ENCODE measurements at places on chromosomes 3 and 15.

DNA sequence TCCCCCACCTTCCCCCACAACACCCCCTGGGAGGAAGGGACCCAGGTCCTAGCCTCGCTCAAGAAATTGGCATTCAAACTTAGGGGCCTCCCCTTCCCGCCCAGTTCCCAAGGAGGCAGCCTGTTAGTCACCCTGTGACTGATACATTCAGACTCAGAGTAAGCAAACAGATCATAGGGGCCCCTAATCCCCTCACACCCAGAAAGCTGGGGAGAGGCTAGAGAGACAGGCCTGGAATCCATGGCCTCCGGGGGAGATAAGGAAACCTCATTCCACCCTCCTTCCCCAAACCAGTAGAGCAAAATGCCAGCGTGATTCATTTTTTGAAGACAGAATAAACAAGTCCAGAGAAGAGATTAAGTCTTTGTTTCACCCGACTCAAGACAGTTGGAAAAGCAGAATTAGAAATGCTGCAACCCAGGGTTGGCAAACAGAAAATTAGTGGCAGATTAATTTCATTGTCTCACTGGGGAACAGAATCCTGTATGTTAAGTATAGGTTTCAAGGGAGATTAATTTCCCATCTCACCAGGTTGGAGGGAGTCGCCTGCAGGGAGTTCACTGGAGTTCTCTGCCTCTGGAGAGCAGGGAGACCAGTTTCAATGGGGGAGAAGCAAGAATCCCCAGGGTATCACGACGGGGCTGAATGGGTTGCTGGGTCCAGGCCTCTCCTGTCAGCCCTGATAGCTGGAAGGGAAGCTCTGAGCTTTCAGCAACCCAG is 268.3 kb downstream of the UACA start:
- peak; percentile 89 for DNase-seq

- DNase-seq, result no peak
Observed at GRCh38 chr3:155872904-155873646, 2.6 kb downstream of the GMPS start.

DNA sequence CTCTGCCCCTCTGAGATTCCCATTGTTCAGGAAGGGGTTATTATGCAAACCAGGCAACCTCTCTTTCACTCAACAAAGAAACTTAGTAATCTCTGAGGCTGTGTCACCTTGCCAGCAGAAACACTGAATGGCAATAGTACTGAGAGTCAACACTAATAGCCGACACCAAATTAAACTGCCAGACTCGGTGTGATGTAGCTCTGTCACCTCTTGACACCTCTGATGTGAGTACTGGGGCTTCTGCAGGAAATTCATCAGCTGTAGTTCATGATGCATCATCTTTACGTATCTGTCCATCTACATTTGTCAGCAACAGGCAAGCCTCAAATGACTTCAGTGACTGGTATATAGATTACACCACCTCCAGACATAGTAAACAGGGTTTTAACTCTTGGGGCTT is 65.0 kb upstream of the ONECUT1 start:
- no peak for DNase-seq

- no peak for DNase-seq
Observed at GRCh38 chr3:17913359-17913758, 170.9 kb upstream of the TBC1D5 start.

DNA sequence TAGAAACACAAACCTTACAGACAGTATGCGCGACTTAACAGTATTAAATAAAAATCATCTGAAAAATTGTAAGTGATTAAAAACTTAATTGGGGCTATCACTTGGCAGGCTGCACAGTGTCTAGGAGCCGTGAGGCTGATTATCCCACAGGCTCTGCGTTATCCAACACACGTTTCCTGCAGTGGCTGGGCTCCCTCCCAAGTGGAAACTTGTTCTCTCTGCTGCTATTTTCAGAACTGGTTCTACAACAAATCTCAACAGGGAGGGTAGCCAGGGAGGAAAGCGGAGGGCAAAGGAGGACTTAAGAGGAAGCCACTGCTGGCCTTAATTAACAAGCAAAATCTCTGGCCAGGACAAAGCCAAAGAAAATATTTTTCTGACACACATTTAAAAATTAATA is 555.2 kb downstream of the MAGI1 start:
- DNase-seq, result no peak

- DNase-seq, result no peak
Observed at GRCh38 chr3:153889905-153890334, 231.3 kb upstream of the ARHGEF26 start.

DNA sequence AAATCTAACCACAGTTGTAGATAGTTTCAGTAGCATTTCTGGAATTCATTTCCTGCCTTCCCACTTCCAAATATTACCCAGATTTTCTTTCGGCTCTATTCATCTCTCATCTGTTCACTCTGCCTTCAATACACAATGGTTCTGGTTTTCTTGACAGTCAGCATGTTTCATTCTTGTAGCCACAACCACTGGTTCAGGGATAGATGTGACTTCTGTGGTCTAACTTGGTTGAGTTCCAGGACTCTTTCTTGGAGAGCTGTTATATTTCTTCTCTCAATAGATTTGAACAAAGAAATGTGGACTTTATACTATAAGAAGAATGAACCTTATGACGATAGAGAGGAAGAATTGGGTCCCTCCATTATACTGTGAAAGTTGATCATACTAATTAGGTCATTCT is 228.8 kb downstream of the NSUN3 start:
- no peak for DNase-seq

GRCh38 chr15:37031198-37031597 is 69.2 kb downstream of the MEIS2 start:
- peak; percentile 48 for DNase-seq

- DNase-seq, result no peak
Observed at GRCh38 chr3:100880072-100880471, 113.1 kb downstream of the ABI3BP start.

DNA sequence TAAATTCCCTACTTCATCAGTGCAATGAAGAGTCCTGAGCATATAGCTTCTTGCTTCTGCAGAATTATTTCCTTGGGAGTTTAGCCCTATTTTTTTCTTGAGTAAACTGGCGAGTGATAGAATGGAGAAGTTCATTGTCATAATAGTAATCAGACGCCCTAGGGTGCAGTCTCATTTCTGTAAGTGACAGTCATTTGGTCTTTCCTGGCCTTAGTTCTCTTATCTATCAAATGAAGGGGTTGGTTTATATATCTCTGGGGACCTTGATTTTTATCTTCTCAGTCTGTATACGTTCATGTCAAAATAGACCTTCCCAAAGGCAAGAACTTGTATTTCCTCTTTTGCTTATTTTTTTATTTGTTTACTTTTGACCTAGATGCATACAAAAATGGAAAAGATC is 9.9 kb upstream of the ALPK3 start:
- DNase-seq, result no peak

- no peak for DNase-seq
Observed at GRCh38 chr3:136836511-136837156, 17.7 kb downstream of the SLC35G2 start.

GRCh38 chr3:18420555-18420954 is 4.6 kb downstream of the SATB1 start:
- no peak for DNase-seq

DNA sequence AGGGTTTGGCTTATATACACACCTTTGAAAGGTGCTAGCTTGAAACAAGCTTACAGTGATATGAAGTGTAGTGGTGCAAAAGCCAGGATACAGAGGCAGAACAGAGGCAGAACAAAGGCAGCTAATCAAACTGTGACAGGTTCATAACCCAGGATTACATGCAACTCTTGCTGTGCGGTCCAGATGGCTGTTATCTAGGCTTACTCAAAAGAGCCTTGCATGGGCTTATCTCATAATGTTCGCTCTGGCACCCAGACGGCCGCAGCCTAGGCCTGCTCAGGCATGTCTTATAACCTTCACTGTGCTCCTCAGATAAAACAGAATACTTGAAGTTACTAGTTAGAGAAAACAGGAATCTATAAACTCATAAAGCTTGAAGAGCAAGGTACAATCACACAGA is 22.8 kb upstream of the NOX5 start:
- no peak for DNase-seq

DNA sequence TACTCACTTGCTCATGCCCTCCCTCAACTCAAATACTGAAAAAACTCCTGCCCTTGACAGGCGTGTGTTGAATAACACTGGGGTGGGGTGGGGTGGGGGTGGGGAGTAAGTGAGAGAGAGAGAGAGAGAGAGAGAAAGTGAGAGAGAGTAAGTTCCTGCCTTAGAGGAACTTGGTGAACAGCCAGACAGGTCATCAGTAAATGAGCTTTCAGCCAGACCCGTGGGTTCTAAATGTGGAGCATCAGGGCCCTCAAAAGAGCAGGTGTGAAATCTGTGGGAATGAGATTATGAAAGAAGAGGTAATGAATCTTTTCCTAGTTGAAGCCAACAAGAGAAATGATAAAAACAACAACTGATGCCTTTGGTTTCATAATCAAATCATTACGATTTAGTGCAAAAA is 134.4 kb upstream of the FAM3D start:
- DNase-seq, result no peak

- DNase-seq, result no peak
Observed at GRCh38 chr15:39936187-39936586, 2.3 kb downstream of the EIF2AK4 start.

- no peak for DNase-seq
Observed at GRCh38 chr3:177300842-177301241, 103.6 kb upstream of the TBL1XR1 start.

- DNase-seq, result no peak
Observed at GRCh38 chr3:192082730-192083660, 622.0 kb downstream of the PYDC2 start.

DNA sequence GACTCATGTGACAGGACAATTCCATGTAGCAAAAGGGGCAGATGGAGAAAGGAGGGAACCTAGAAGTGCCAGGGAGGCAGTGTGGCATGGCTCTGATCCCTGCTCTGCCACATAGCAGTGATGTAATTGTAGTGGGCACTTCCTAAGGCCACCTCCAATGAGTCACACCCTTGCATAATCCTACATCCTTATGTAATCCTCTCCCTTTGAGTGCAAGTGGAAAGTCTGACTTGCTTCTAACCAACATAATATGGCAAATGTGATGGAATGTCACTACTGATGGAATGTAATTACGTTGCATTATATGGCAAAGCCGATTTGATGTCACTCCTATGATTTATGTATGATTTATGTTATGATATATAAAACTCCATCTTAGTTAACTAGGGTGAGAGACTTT is 72.9 kb upstream of the ATP2C1 start:
- peak; percentile 51 for DNase-seq

DNA sequence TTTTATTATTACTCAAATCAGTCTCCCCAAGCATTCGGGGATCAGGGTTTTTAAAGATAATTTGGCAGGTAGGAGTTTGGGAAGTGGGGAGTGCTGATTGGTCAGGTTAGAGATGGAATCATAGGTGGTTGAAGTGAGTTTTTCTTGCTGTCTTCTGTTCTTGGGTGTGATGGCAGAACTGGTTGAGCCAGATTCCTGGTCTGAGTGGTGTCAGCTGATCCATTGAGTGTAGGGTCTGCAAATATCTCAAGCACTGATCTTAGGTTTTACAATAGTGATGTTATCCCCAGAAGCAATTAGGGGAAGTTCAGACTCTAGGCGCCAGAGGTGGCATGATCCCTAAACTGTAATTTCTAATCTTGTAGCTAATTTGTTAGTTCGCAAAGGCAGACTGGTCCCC is 20.6 kb upstream of the TRANK1 start:
- no peak for DNase-seq

GRCh38 chr3:122966045-122966444 is 61.5 kb downstream of the SEMA5B start:
- no peak for DNase-seq

- no peak for DNase-seq
Observed at GRCh38 chr3:181753391-181753790, 41.7 kb downstream of the SOX2 start.

DNA sequence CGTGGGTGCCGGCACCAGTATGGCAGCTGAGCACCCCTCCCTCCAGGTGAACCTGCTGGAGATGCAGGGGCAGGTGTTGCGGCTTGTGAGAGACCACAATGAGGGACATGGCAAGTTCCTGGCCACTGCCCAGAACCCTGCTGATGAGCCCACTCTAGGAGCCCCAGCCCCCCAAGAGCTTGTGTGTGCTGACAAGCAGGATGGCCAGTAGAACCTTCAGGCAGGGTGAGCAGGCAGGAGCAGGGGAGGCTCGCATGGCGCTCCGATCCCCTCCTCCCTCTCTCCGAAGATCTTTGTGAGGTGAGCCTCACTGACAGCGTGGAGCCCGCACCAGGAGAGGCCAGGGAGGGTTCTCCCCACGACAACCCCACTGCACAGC is 29.8 kb downstream of the NGRN start:
- no peak for DNase-seq

DNA sequence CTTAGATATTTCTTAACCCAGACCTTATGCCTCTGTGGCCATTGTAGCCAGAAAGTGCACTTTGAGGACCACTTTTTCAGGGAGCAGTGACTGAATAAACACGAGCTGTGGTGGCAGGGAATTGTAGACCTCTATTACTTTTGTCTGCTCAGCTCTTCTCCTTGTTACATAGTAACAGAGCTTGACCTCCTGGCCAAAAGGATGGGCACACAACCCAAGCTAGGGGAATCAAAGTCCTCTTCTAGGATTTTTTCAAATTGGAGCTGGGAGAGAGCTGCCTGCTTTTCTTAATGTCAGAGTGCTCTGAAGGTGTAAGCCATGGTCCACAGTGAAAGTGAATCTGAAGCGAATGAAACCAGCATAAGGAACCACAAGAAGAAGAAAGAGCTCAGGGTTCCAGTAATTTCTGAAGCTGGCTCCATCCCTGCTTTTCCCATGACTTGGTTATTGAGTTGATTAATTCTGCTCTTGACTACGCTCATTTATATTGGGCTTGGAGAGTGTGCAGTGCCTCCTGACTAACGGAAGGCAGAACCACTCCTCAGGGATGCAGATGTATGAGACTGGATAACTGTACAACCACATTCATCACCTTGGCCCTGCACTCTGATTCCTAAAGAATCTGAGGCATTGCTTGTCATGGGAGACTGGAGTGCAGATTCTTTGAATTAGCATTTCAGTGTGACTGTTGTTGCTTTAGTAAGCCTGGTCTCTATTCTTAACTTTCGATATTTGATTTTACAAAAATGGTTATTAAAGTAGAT is 60.9 kb downstream of the TLNRD1 start:
- DNase-seq, result no peak

GRCh38 chr3:134910026-134910425 is 115.0 kb downstream of the EPHB1 start:
- no peak for DNase-seq

DNA sequence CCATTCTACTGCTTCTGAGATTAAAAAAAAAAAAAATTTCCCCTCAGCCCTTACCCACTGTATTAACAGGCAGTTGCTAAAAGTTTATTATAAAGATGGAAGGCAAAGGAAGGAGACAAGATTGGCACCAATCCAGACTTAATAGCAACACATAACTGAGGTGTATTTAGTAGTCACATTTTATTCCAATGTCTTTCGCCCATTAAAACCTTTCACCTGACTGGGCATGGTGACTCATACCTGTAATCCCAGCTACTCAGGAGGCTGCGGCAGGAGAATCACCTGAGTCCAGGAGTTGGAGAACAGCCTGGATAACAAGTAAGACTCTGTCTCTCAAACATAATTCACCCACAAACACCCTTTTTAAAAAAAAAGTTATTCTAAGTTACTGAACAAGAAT is 4.4 kb downstream of the ACAP2 start:
- DNase-seq, result no peak

DNA sequence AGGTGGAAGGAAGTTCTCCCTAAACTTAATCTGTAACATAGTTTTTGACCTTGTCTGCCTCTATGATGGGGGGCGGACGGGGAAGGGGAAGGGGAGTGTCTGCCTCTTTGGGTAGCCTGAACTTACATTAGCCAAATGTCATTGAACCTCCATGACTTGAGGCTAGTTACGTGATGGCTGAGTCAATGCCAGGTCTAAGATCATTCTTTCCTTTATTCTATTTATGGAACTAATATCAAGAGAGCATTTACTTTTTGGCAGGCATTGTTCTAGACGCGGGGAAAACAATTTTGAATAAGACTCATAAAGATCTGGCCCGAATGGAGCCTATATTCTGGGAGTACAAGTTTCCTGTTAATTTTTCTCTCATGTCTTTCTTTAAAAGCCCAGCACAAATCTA is 340.7 kb upstream of the C2CD4B start:
- no peak for DNase-seq

Measured in AG09309 (cell line).